ENCODE measurements at places on chromosomes 4 and X.

- no peak for DNase-seq
Observed at GRCh38 chr4:5340991-5341451, 289.7 kb downstream of the STK32B start.

DNA sequence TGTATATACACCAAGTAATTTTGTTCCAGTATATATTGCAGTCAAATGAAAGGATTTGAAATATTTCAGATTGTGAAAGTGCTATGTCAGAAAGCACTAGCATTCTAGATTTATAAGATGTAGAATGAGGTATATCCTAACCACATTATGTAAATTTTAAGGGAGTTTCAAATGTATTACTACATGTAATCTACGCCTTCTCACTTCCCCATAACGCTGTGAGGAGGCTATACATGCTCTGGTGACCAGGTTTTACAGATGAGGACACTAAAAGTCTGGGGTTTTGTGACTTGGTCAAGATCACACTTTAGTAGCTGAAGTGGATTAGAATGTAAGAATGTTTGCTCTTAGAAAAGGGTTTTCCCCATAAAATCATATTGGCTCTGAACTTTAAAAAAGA lies 8.1 kb downstream of the ENPEP start:
- DNase-seq: no peak

DNA sequence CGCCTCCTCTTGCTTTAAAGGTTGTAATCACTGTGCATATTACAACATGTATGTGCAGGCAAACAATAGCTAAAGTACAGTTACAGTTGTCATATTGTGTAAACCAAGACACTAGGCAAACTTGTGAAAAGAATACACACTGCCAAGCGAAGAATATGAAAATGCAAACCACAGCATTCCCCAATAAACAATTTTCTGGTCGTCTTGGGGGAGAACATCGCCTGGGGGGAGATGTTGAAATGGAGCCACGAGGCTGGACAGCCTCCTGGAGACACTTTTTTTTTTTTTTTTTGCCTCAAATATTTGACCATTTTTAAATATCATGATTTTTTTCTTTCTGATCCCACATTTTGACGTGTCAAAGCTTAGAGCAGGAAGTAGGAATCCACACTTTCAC lies 51.7 kb upstream of the PDLIM3 start:
- DNase-seq: no peak

- no peak for DNase-seq
Observed at GRCh38 chr4:45317739-45318138, 591.4 kb upstream of the GNPDA2 start.

DNA sequence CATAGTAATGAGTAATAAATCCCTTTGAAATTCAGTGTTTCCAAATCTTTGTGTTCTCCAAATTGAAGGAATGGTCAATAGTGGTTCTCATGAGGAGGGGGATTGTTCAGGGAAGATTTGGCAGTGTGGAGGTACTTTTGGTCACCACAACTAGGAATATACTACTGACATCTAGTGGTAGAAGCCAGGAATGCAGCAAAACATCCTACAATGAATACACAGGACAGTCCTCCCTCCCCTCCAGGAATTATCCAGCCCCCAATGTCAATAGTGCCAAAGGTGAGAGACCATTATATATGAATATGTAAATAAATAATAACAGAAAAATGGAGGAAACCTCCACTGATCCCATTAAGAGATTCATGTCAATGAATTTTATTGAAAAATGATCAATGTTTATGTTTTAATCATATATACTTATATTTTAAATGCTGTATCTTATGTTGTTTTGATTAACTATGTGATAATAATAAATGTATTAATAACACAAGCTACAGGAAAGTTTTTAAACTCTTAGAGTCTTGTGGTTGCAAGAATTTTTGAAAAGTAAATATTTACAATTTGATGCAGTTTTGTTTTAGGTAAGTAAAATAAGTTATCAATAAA lies 14.4 kb upstream of the FAM9A start:
- peak; percentile 37 for DNase-seq

- peak; percentile 29 for DNase-seq
Observed at GRCh38 chr4:35793045-35793722, 451.1 kb downstream of the ARAP2 start.

GRCh38 chrX:5397409-5397808 lies 831.3 kb downstream of the NLGN4X start:
- no peak for DNase-seq

DNA sequence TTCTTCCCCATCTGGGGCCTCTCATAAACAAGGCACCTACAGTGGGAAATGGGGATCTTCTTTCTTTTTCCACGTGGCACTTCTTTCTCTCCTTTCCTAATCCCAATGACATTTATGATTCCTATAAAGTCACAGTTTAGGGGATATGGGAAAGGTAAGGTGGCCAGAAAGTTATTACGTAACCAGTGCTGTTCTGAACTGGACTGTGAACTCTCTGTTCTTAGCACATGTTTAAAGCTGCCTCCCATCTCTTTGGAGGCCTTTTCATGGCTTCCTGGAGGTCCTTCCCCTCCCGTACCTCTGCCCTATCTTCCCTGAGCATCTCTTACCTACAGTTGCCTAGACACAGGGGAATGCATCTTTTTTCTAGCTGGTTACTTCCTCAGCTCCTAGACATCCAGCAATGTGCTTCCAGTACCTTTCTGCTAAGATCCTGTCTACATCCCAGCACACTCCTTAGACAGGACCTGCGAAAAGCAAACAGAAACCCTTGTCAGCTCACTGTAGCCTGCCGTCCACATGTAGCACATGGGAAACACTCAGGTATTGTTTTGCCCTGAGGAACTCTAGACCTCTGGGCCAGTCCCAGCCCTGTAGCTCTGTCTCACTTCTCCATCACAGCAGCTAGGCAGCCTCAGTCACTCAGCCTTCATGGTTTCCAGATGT lies 195.4 kb downstream of the NWD2 start:
- no peak for DNase-seq

- no peak for DNase-seq
Observed at GRCh38 chrX:2499507-2499906, 1.3 kb downstream of the DHRSX start.

GRCh38 chr4:118888666-118889311 lies at the start of gene SYNPO2:
SYNPO2 (plus strand) TSS chr4:118888854; CDS start chr4:118889037, 183 bp downstream.
- peak; percentile 90 for DNase-seq

All from astrocyte of the spinal cord (primary cell).